Stimulated activated naive B cell treated with anti-CD40 and anti-IgM and Interleukin-4, amounts not matched to agents 10 μg/mL and 1 μg/mL and 100 μg/mL, for 72 hours (primary cell): ENCODE measurements at places on chromosomes 5 and 9.

DNA sequence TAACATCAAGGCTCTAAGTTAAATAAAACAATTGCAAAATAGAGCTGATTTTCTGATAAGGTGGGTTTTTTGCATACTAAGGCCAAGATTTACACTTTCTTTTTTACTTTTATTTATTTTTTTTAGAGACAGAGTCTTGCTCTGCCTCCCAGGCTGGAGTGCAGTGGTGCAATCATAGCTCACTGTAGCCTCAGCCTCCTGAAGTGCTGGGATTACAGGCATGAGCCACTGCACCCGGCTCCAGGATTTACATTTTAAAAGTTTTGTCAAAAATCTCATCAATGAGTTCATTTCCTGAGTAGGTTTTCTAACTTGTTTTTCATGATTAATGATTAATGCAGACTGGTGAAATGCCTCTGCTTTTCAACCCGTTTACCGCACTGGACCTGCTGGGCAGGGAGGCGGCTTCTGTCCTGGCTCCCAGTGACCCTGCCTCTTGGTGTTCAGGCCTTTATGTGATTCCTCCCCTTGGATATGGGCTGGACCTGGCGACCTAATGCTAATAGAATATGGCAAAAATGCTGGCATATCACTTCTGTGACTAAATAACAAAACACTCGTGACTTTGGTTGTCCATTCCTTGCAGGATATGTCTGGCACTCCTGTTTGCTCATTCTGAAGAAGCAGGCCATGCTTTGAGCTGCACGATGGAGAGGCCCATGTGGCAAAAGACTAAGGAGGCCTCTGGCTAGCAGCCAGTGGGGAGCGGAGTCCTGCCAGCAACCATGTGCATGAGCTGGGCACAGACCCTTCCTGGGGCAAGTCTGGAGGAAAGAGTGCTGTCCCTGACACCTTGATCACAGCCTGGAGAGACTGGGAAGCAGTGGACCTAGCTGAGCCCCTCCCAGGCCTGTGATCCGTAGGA lies 72.2 kb upstream of the PTCH1 start:
- peaks cover 21% of the 10 kb centered on the region for H3K27me3 ChIP-seq
- H3K36me3 ChIP-seq = no peaks in the 10 kb centered on the region
- DNase-seq = no peak
- no peaks in the 10 kb centered on the region for H3K4me1 ChIP-seq
- H3K4me3 ChIP-seq = no peak overlapping the region
- no peak overlapping the region for H3K27ac ChIP-seq

DNA sequence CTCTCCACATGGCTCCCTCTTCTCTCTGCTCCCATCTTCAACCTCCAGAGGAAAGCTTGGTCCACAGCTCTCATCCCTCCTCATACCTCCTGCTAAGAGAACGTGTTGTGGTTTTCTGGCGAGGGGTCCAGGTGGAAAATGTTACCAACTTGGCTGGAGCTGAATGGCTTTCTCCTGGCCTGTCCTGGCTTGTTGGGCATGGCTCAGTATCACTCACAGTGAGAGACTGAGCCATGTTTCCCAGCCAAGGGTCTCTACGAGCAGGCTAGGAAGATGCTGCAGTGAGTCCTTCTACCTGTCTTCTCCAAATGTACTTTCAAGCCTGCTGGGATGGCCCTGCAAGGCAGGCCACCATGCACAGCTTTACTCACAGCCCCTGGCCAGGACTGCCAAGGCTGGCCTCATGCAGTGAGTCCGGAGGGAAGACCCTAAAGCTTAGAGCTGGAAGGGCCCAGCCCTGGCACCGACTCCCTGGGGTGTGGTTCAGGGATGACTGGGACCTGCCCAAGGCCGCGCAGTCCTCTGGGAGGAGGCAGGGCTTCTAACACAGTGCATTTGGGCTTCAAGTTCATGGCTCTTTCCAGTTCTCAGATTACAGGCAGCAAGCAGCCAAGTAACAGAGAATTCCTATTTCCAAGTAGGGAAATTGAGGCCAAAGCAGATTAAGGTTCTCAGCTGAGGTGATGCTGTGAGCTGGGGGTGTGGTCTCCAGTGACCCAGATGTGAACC lies 59.5 kb downstream of the COL27A1 start:
- H3K27ac ChIP-seq = no peak overlapping the region
- no peak overlapping the region for H3K4me3 ChIP-seq
- no peaks in the 10 kb centered on the region for H3K4me1 ChIP-seq
- DNase-seq = no peak
- H3K27me3 ChIP-seq = no peaks in the 10 kb centered on the region

DNA sequence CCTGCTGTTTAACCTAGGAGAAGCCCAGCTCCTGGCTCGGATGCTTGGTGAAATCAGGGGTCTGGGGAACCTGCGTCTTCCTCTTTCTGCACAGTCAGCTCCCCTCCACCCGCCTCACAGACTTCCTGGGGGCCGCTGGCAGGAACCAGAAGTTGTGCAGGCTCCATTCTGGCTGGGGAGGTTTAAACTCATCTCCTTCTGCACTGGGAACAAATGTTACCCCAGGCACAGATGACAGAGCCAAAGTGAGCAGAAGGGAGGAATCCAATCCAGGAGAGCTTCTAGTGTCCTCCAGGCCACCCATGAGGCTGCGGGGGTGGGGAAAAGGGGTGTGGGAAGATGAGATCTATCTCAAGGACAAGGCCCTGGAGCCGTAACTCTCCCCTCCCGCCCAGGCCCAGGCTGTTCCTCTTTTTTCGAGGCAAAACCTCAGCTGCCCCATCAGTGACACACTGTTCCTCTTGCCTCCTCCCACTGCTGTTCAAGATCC lies 31.2 kb downstream of the KCNMB1 start:
- no peaks in the 10 kb centered on the region for H3K36me3 ChIP-seq
- H3K4me1 ChIP-seq = peaks cover 19% of the 10 kb centered on the region
- H3K4me3 ChIP-seq = no peak overlapping the region
- H3K27ac ChIP-seq = peak overlapping the region; percentile 81
- DNase-seq = peak; percentile 5
- peaks cover 17% of the 10 kb centered on the region for H3K27me3 ChIP-seq

DNA sequence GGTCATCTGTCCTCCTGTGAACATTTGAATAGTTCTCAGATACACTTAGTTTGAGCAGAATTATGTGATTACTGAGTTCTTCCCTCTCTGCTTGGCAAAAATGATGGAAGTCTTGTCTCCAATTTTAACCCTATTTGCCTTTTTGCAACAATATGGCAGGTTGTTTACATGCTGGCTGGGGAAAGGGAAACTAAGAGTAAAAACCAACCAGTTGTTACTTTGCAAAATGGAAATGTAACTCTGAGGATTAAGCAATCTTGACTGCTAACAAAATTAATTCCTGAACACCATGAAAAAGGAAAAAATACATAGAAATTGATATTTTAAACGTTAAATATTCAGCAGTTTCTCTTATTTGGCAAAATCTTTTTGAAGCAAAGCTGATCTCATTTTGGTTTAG lies 11.1 kb downstream of the SIT1 start:
- peaks cover 25% of the 10 kb centered on the region for H3K36me3 ChIP-seq
- DNase-seq = no peak
- peaks cover 72% of the 10 kb centered on the region for H3K4me1 ChIP-seq
- peak overlapping the region; percentile 46 for H3K4me3 ChIP-seq
- H3K27me3 ChIP-seq = no peaks in the 10 kb centered on the region

GRCh38 chr5:3659907-3660306 lies 64.3 kb downstream of the IRX1 start:
- H3K27ac ChIP-seq = no peak overlapping the region
- no peak overlapping the region for H3K4me3 ChIP-seq
- no peaks in the 10 kb centered on the region for H3K36me3 ChIP-seq
- no peaks in the 10 kb centered on the region for H3K27me3 ChIP-seq
- H3K4me1 ChIP-seq = no peaks in the 10 kb centered on the region
- DNase-seq = no peak

DNA sequence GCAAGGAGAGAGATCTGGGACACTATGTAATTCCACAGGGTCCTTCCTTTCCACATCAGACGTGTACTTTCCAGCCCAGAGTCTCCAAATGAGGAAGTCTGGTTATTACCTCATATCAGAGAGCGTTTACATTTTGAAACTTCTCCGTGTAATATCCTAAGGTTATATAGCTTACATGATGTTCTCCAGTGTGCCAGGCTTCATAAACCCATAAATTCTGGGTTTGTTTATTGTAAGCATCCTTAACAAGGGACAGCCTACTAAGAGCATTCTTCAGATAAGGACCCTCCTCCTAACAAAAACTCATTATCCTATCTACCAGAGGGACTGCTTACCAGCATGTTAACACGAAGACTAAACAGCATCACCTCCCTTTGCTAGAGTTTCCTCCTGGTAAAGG lies 17.9 kb downstream of the SRFBP1 start:
- peaks cover 23% of the 10 kb centered on the region for H3K36me3 ChIP-seq
- no peak overlapping the region for H3K27ac ChIP-seq
- DNase-seq = no peak
- H3K4me3 ChIP-seq = no peak overlapping the region

DNA sequence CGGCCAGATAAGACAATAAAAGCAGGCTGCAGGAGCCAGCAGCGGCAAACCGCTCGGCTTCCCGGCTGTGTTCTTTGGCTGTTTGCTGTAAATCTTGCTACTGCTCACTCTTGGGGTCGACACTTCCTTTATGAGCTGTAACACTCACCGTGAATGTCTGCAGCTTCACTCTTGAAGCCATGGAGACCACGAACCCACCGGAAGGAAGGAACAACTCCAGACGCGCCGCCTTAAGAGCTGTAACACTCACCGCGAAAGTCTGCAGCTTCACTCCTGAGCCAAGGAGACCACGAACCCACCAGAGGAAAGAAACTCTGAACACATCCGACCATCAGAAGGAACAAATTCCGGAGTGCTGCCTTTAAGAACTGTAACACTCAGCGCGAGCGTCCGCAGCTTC lies 451.7 kb downstream of the AGTPBP1 start:
- H3K27ac ChIP-seq = no peak overlapping the region
- peaks cover 3% of the 10 kb centered on the region for H3K4me1 ChIP-seq
- H3K27me3 ChIP-seq = peaks cover 27% of the 10 kb centered on the region
- peaks cover 3% of the 10 kb centered on the region for H3K36me3 ChIP-seq
- DNase-seq = no peak

DNA sequence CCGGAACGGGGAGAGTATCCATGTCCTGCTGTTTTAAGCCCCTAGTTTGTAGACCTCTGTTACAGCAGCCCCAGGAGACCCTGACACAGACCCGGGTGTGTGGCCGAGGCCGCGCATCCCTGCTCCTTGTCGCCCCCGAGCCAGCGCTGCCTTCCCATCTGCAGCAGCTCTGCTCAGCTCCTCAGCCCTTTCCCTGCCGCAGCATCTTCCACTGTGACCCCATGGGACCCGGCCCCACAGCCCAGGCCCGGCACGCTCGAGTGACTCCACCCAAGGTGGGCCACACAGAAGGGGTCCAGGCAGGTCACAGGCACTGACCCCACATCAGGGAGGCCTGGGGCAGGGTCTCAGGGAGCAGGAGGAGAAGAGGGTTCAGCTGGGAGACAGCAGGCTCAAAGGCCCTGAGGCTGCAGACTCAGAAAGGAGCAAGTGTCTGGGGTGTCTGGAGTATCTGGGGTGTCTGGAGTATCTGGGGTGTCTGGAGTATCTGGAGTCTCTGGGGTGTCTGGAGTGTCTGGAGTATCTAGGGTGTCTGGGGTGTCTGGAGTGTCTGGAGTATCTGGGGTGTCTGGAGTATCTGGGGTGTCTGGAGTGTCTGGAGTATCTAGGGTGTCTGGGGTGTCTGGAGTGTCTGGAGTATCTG lies 31.2 kb downstream of the LHX3 start:
- peaks cover 9% of the 10 kb centered on the region for H3K4me1 ChIP-seq
- no peaks in the 10 kb centered on the region for H3K36me3 ChIP-seq
- DNase-seq = no peak
- H3K4me3 ChIP-seq = no peak overlapping the region

DNA sequence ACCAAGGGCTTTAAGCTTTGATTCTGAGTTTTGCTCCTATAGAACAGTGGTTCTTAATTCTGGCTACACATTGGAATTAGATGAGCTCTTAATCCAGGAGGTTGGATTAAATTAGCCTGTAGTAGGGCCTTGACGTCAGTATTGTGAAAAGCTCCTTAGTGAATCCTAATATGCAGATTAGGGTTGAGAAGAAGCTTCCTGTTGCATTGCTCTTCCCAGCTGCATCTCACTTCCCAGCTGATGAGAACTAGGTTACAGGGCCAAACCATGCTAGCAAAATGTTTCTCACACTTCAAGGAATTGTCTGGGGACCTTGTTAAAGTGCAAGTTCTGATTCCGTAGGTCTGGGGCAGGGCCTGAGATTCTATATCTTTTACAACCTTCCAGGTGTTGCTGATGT lies 300.0 kb downstream of the ZSWIM6 start:
- H3K27me3 ChIP-seq = peaks cover 6% of the 10 kb centered on the region
- no peaks in the 10 kb centered on the region for H3K36me3 ChIP-seq
- no peak for DNase-seq
- H3K4me3 ChIP-seq = no peak overlapping the region
- peaks cover under 1% of the 10 kb centered on the region for H3K4me1 ChIP-seq

GRCh38 chr5:8749556-8749955 lies 796.3 kb downstream of the SEMA5A start:
- H3K4me1 ChIP-seq = no peaks in the 10 kb centered on the region
- no peaks in the 10 kb centered on the region for H3K27me3 ChIP-seq
- DNase-seq = no peak
- H3K36me3 ChIP-seq = no peaks in the 10 kb centered on the region

- H3K36me3 ChIP-seq = no peaks in the 10 kb centered on the region
- no peaks in the 10 kb centered on the region for H3K27me3 ChIP-seq
- no peak for DNase-seq
Measured at GRCh38 chr9:77507212-77507961, 140.7 kb downstream of the GNA14 start.

- H3K4me3 ChIP-seq = no peak overlapping the region
- H3K36me3 ChIP-seq = peaks cover 4% of the 10 kb centered on the region
- no peaks in the 10 kb centered on the region for H3K27me3 ChIP-seq
- H3K4me1 ChIP-seq = peaks cover 57% of the 10 kb centered on the region
- no peak overlapping the region for H3K27ac ChIP-seq
Measured at GRCh38 chr9:130839132-130840111, 4.4 kb downstream of the ABL1 start.

DNA sequence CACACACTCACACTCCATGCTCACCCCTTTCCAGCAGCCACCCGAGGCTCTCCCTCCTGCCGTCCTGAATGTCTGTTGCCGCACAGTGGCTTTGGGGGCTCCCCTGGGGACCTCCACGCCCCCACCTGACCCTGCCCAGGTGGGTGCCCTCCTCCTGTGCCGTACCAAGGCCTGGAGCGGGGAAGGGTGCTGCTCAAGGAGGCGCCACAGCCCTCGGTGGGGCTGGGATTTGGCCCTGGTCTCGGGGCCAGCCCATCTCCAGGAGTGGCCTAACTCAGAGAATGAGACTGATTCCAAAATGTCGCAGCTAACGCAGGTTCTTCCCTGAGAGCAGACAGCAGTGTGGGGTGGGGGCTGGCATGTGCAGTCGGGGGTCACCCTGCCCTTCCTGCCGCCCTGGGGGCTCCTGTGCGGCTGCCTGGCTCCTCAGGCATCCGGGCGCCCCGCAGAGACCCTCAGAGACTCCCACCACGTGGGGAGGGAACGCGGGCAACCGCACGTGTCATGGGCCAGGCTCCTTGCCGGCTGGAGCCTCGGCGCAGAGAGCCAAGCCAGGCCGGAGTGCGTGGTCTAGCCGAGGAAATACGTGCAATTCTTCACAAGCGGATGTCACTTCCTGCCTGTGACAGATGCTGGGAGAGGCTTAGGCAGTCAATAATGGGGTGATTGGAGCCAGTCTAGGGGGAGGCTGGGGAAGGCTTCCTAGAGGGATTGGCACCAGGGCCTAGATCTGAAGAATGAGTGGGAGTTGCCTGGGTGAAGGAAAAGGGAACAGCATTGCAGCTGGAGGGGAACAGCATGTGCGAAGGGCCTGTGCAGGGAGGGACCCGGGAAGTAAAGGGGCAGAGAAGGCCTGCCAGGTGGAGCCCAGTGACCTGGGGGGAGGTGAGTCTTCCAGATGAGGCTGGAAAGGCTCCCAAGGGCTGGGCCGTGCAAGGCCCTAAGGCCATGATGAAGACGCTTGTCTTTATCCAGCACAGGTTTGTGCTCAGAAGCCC lies 44.1 kb downstream of the C9orf50 start:
- no peak for DNase-seq
- peaks cover 25% of the 10 kb centered on the region for H3K27me3 ChIP-seq
- no peak overlapping the region for H3K27ac ChIP-seq
- no peak overlapping the region for H3K4me3 ChIP-seq
- H3K36me3 ChIP-seq = peaks cover 7% of the 10 kb centered on the region
